ENCODE measurements at places on chromosomes 6 and 20. TPM values are rescaled to one million over a fixed set of nuclear protein-coding genes. Genes with fewer than 3 reads are reported as not detected.

Gene NKX2-2
- 1.2 TPM for total RNA-seq

Gene AURKA
- 12.4 TPM for total RNA-seq

Gene PTCRA
- not detected for total RNA-seq

Gene CALHM4
- not detected for total RNA-seq

Gene PRSS35
- 26.6 TPM for total RNA-seq

Gene DPPA5
- not detected for total RNA-seq

Gene MAK
- not detected for total RNA-seq

Gene FAM83C
- total RNA-seq: not detected

GRCh38 chr6:7909323-7910276 lies 988 bp downstream of the TXNDC5 start:
- peak; percentile 71 for DNase-seq

- DNase-seq: no peak
These were observed 6.5 kb downstream of the DDO start for GRCh38 chr6:110408901-110409300.

DNA sequence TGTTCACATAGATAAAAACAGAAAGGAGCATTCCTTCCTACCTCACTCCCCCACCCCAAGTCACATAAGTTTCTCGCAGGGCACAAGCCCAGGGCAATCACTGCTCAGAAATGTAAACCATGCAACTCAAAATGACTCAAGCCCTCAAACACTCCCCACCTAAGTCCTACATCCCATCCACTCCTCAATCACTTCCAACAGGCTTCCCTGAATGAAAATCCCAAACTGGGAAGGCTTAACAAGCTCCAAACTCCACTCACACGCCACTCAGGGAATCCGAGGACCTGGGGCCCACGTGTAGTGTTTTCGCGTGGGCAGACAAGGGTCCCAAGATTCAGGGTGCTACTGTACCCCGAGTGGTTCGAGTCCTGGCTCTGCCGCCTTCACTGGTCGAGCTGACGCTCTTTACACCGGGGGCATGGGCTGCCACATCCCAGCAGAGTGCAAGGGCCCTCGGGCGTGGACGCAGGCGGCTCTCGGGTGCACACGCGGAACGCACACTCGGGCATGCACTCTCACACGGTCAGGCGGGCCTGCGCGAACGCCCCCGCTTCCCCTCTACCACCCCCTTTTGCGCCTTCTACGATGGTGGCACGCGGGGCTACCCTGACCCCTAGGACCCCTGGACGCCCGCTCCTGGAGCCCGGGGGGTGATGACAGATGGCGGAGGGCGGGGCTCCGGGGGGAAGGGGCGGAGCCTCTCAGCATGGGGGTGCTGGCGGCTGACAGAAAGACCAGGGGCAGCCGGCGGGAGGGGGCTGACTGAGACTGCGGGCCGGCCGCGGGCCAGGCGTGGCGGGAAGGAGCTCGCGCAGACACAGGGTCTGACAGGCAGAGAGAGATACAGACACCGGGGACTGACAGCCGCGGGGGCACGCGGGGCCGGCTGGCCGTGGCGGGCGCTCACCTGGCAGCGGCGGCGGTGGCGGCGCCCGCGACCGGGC lies 657 bp downstream of the ZHX3 start:
- peak; percentile 86 for DNase-seq

GRCh38 chr20:10551732-10552724 lies 116.9 kb downstream of the SLX4IP start:
- no peak for DNase-seq

DNA sequence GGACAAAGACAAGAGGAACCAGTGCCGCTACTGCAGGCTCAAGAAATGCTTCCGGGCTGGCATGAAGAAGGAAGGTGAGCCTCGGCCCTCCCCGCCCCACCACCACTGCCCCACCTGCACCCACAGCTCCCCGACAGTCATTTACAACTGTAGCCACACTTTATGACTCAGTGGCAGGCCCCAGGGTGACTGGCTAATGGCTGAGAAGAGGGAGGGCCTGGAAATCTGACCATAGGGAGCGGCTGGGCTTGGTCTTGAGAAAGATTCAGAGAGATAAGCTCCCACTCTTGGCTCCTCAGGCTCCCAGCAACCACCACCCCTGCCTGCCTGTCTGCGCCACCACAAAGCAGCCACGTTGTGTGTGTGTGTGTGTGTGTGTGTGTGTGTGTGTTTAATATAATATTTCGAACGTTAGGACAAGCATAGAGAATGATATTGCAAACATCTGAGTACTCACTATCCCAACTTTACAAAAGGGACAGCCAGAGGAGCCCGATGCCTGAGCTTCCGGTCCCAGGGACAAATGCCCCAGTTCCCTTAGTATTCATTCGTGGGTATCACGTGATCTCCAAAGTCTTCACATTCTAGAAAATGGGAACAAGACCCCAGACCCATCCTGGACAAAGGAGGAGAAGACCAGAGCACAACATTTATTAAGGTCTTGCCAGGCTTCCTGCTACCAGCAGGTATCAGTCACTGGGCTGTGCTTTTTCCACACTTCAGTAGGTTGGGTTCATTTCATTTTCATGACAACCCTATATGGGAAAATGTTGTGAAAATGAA lies 52.1 kb downstream of the HNF4A start:
- DNase-seq: no peak

GRCh38 chr20:41927189-41927588 lies 309.0 kb upstream of the CHD6 start:
- no peak for DNase-seq

DNA sequence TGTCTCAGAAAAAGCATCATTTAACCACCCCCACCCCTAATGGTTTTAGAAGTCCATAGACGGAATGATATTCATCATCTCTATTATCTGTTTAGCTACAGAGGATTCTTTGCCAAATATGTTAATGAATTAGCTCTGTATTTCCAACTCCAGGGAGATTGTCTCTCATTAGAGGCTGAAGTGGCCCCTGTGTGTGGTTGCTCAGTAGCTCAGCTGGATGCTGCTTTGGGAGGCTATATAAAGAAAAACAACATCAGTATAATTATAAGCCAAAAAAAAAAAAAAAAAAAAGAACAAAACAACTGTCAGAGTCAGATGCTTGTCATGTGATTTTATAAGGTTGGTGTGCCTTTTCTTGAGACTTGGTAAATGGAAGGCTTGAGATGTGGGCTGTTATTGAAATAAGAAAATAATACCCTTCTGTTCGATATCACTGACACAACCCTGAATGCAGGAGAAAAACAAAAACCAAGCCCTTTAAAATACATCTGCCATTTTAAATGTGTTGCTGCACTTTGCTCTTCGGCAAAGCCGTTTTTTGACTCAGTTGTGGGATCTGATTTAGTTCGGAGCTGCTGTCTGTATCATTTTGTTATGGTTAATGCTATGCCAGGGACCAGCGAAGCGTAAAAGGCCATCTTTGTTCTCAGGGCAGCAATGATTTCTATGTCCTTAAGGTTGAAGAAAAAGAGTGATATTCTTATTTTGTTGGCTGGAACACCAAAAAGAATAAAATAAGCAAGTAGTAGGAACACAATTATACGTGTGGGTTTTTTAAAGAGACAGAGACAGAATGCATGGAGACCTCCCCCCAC lies 422.6 kb downstream of the QKI start:
- DNase-seq: no peak

DNA sequence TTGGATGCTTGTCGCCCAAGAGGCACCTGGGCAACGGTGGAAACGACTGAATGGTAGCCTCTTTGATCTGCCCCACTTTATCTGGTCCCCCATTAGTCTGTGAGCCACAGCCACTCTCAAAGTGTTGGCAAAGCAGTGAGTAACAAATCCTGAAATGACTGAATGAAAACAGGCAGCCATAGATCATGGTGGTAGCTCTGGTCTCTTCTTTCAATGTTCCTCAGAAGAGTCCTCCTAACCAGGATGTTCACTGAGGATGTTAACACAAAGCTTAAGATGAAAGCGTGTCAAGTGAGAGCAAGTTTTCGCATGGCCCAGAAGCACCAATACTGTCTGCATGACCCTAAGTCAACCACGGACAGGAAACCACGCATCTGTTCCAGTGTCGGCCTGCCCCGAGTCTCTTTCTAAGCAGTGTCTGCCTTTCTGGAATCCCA lies 107.3 kb downstream of the IRF4 start:
- DNase-seq: no peak

DNA sequence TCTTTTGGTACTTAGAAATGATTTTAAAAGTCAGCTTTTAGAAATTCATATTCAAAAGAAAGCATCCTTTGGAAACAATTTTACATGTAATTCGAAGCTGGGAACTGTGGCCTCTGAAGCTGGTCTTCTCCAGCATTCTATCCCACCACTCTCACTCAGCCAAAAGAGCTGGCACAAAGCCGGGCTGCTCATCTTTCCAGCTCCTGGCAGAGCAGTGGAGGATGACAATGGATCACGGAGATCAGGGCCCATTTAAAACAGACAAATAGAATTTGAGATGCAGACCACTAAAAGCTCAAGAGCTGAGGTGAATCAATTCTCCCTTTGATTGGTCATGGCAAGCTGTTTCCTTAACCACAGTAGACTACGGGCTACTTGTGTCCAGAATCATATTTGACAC lies 60.6 kb downstream of the OTOR start:
- DNase-seq: no peak

DNA sequence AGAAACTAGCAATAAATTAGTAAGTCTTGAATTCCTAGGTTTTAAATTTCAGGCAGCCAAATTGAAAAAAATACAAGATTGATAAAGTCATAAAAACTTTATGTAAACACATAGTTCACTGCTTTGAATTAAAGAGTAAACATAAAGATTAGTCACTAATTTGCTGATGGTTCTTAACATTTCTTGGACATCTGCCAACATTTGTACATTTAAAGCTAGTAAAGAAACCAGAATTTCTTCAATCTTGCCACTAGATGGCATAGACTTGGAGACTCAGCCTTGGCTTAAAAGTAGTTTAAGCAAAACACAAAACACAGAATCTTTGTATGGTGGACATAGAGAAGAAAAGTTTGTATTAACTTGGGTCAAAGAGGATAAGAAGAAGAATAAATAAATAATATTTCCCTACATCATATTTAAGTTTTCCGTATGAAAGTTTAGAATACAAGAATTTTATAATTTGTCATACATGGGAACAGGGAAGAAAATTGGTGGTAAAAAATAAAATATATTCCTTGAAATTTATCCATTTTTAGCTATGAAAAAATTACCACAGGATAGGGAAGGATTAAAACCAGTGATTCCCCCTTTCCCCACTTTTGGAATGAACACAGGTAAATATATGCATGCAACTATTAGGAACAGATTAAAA lies 41.7 kb upstream of the FAM135A start:
- DNase-seq: no peak

- DNase-seq: no peak
These were observed 18.1 kb upstream of the TRIM27 start for GRCh38 chr6:28941684-28942448.

DNA sequence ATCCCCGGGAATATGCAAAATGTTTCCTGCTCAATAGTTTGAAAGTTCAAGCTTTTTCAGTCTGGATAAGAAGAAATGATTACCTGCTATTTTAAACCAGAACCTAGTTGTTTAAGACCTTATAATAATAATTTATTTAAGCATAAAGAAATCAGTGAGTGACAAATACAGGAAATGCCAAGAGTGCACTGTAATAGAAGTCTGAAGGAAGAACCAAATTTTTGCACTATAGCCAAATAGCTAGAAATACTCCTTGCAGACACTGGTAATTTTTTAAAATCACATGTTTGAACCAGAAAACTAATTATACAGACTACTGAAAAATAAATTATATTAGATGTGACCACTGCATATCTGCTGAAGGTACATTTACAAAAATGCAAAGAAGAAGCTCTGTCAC lies 93.2 kb downstream of the MMS22L start:
- DNase-seq: no peak

DNA sequence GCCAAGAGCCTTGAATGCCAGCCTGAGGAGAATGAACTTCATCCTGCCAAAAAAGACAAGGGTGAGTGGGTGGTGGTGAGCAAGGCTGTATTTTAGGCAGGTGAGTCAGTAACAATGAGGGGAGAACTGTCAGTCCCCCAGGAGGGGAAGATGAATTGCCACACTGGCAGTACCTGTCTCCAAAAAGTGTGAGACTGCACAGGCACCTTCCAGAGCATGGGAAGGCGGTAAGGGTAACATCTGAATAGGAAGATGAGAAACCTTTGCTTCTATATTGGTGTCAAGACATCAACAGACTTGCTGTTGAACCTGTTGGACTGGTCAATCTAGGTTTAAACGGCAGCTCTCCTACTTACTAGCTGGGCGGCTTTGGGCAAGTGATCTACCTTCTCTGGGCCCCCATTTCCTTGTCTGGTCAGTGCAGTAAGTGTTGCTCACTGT lies 30.9 kb downstream of the STK35 start:
- DNase-seq: no peak

DNA sequence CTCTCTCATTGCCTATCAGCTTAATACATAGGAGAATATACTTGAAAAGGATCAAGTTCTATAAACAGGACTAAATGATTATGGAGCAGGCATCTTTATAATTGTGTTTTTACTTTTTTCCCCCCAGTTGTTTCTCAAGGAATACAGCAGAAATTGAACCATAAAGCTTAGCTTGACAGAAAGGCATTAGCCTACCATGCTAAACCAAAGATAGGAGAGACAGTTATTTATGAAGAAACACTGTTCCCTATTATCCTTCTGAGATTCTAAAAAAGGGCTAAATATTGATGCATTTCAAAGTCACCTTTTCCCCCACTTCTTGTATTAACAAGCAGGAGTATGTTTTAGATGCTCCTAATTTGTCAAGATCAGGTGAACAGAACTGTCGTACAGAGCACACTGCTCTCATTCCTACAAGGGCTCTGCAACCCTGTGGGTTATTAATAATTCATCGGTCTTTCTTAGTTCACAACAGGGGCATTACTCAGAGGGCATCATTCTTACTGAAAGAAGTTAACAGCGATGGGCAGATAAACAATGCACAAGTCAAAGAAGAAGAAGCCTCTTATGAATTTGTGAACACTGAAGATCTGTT lies 38.7 kb downstream of the PRKN start:
- no peak for DNase-seq

GRCh38 chr20:51313358-51313827 lies 229.1 kb downstream of the NFATC2 start:
- DNase-seq: no peak

- no peak for DNase-seq
These were observed 87.0 kb upstream of the LRFN2 start for GRCh38 chr6:40674170-40674569.

- no peak for DNase-seq
These were observed 292.2 kb upstream of the QKI start for GRCh38 chr6:163122365-163122764.

All from glutamatergic neuron (in vitro differentiated cells).